ENCODE measurements at places on chromosomes 7 and 10.
A peak's percentile ranks its signal among the peaks of the same experiment; 100 is the strongest.

DNA sequence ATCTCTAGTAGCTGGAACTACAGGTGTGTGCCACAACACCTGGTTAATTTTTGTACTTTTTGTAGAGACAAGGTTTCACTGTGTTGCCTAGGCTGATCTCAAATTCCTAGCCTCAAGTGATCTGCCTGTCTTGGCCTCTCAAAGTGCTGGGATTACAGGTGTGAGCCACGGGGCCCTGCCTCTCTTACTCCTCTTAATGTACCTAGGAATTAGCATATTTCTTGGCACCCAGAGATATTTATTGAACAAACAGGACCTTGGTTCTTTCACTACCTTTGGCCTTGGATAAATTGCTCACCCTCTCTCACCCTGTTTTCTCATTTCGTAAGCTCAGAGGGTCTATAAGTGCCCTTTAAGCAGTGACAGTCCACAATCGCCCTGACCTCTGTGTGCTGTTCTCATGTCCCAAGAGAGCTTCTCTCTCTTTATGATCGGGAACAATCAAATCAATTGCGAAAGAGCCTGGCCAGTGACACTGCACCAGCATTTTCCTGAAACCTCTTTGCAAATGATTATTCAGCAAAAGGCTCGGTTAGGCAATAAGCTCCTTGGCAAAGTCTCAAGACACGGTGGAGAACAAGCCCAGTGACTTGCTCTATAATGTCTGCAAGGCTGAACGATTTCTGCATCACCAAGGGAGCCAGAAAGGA lies 117.7 kb downstream of the APBB1IP start:
- no peak for DNase-seq

GRCh38 chr10:75477680-75478079 lies 46.3 kb downstream of the LRMDA start:
- DNase-seq, result no peak

DNA sequence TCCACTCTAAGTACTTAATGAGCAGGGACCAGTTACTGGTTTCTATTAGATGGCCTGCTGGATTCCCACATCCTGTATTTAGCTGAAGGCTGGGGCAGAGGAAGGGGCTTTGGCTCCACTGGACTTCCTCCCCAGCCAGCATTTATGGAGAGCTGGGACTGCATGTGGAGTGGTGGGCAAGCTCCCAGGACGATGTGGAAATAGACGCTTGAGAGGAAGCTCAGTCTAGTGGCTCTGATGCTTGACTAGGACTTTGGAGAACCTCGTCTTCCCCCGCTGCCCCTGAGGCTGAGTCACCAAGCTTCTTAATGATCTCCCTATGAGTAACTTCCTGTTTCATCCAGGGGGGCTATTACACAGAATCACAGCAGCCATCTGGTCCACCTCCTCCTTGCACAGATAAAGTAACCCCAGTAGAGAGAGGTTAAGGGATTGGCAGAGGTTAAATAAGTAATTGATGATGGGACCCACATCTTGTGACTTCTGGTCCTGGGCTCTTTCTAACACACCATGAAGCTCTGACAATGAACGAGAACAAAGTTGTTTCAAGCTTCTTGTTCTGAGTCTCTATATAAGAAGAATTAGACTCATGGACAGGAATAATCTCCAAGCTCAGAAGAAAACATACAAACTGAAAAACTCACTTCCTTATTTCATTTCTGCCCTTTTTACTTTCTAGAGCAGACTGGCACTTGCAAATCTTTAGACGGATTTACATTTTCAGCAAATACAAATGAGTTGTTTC lies 126.2 kb downstream of the PRPF18 start:
- DNase-seq, result peak; percentile 5

DNA sequence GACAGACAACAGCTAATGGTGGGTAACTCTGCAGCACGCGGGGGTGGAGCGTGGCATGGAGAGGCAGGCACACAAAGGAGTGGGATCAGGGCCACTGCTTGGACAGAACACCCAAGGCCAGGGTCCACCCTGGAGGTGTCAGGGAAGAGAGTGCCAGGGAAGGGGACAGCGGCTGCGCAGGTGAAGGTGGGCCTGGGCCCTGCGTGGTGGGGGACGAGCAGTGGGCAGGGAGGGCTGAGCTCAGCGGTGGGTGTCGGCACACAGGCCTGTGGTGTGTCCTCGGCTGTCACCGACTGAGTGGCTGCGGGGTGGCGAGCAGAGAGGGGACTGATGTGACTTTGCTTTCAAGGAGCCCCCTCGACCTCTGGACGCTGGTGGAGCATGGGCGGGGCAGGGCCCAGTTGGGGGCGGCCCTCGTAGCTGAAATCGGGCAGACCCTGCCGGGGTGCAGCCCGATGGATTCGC lies 8.4 kb upstream of the SCART1 start:
- no peak for DNase-seq

DNA sequence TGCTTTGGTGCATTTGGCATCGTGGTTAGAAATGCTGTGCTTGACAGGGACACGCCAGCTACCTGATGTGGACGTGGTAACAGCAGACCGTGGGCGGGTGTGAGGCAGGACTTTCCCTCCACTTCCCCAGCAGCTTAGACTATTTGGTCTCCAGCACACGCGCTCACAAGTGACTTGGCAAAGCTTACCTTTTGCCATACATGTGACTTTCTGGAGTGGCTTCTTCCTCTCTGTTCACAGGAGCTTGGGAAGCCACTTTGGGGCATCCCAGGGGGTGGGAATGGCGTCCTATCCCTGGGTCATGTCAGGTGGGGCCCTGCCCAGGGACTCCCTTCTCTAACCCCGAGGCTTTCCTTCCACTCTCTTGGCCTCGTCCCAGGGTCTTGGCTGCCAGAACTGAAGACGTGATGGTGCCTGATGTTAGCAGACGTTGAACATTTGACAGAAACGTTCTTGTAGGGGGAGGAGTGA lies 228.7 kb upstream of the KLF6 start:
- DNase-seq, result peak; percentile 47

DNA sequence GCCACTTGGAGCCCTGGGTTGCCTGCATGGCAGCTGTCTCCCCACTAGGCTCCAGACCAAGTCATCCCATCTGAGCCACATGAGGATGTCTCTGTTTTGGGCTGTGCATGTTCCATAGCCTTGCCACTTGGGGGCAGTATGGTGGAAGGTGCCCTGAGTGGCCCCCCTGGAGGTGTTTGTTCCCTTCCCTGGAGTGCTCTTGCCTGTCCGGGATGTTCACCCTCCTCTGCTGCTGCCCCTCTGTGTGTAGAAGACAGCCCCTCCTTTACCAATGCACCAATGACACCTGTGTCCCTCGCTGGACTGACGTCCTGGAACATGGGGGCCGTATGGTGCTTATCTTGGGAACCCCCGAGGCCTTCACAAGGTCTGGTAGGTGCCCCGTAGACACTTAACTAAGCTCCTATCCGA lies 100.2 kb downstream of the ACTR3B start:
- no peak for DNase-seq

DNA sequence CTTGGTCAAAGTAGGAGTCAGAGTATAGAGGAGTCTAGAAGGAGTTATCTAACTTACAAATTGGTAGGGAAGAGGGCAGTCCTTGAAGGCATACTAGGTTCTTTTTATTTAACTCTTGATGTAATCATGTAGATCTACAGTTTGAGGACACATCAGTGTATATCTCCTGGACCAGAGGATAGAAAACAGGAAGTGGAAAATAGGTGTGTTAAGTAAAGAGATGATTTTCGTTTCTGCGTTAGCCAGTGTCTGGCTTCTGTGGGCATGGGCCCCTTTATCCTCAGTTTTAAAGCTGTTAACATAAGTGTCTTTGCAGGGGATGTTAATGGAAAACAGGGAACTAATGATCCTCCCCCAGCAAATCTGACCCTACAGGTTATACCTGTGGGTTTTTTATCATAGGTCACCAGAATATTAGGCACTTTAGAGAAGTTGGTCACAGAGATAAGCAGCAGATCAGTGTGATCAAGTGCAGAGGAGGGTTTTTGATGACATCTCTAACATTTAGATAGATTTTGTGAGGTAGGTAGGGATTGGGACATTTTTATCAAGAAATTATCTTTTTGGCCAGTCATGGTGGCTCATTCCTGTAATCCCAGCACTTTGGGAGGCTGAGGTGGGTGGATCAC lies 58.6 kb upstream of the PRSS1 start:
- no peak for DNase-seq

DNA sequence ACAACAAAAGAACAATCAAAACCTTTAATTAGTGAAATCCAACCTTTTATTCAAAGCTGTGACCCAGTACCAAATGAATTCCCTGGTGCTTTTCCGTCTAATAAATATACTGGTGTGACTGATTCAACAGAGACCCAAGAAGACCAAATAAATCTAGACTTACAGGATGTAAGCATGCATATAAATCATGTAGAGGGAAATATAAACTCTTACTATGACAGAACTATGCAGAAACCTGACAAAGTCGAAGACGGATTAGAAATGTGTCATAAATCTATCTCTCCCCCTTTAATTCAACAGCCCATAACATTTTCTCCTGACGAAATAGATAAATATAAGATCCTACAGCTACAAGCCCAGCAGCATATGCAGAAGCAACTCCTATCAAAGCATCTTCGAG lies 540.6 kb upstream of the TEX47 start:
- DNase-seq, result no peak

DNA sequence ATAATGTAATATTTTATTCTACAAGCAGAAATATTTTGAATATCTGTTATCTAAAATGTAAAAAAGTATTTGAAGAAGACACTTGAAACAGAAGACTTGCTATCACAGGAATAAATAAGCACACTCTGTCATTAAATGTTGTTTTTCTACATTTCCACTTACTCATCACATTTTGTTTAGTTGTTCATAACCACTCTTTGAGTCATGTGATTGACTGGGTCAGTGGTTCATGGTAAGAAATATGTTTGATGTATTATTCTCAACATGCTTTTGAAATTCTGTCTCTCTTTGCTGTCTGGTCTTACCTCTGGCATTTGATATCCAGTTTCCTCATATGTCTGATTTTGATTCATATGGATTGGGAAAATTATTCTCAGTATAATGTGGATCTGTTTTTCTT lies 171.8 kb downstream of the SUGCT start:
- no peak for DNase-seq

- DNase-seq, result no peak
Measured at GRCh38 chr7:139127648-139128047, 18.1 kb upstream of the ZC3HAV1 start.

- DNase-seq, result no peak
Measured at GRCh38 chr10:69483963-69484362, 32.7 kb downstream of the TSPAN15 start.

GRCh38 chr10:112288486-112288885 lies 5.3 kb downstream of the TECTB start:
- DNase-seq, result no peak

GRCh38 chr7:74141705-74142104 lies 32.5 kb upstream of the EIF4H start:
- DNase-seq, result no peak

DNA sequence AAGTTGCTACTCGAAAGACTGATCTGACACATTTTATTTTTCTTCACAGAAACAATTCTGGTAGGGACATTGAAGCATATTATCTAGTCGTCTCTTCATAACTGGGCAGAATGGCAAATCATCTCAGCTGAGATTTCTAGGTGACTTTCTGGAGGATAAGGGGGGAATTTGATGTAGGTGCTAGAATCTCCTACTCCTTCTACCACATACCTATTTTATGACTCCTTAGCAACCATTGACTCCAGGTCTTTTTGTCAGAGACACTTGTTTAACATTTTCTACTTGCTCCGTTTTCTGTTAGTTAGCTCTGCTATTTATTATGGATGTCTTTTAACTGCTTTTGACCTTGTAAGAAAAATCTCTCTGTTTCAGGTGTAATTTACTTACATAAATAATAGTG lies 380.9 kb upstream of the SEMA3C start:
- DNase-seq, result no peak

DNA sequence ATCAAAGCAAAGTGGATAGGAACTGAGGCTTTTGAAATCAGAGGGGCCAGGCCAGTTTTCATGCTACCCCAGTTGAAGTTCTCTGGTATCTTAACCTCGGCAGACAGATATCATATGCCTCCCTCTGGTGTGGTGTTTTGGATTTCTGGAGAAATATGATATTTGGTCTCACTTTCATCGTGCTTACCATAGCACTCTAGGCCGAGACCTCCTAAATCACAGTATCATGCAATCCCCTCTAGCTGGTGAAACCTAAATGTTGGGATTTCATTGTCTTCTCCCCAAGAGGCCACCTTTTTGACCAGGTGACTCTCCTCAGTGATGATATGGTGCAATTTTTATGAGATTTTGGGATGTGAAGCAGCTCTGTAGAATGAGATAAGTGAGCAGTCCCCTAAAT lies 183.5 kb downstream of the CREB5 start:
- DNase-seq, result no peak

DNA sequence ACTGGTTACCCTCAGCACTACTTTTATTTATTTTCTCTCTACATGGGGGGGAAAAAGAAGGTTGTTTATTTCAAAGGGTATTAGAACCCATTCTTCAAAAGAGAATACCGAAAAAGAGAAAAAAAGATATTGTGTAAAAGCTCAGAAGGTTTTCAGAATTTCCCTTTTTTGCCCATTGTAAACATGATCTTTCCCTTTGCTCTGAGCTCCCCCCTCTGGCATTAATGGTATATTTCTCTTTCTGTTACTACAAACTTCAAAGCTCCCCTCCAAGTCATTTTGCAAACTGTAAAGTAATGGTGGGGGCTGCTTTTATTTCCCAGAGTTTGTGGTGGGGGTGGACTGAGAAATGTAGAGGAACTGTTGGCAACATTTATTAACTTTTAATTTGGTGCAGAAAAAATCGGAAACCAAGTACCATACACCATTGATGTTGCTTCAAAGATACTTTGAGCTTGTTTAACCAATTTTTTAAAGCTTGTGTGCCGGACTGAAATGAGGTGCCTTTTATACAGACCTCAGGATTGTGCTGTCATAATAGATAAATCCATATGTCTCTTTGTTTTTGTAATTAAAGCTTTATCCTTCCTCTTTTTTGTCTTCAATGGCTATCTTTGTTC lies 181.5 kb downstream of the EXOC4 start:
- DNase-seq, result peak; percentile 38

- peak; percentile 15 for DNase-seq
Measured at GRCh38 chr7:25619963-25620799, 391.9 kb upstream of the NPVF start.

DNA sequence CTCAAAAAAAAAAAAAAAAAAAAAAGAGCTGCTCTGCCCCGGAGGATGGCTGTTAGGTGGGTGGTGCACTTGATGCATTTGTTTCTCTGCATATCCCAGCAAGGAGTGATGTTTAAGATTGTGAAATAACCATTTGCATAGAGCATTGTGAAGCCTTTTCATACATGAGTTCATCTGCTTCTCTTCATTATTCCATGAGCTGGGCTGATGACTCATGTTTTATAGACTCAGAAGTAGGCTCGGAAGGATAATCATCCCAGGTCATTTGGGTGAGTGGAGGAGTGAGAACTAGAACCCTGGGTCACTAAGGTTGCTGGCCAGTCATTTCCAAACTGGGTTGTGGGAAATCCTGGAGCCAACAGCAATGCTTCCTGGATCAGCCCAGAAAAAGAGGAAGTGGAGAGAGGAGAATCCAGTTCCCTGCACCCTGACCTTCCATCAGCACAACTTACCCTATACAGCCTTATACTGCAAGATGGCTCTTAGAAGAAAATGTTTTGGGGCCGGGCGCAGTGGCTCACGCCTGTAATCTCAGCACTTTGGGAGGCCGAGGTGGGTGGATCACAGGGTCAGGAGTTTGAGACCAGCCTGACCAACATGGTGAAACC lies 45.3 kb downstream of the TACC2 start:
- DNase-seq, result no peak

GRCh38 chr10:7185367-7185690 lies 225.5 kb downstream of the SFMBT2 start:
- DNase-seq, result no peak

GRCh38 chr10:78222096-78222790 lies 188.6 kb downstream of the RPS24 start:
- DNase-seq, result no peak

- no peak for DNase-seq
Measured at GRCh38 chr7:110056331-110056730, 1034.6 kb upstream of the LRRN3 start.

GRCh38 chr7:83970081-83970480 lies 224.5 kb downstream of the SEMA3A start:
- DNase-seq, result no peak
